CD4-positive, alpha-beta T cell treated with Interferon gamma for 1 hour (primary cell): ENCODE measurements at places on chromosomes 7 and 10.

- no peak for DNase-seq
These were observed 139.0 kb downstream of the MGMT start for GRCh38 chr10:129605986-129606518.

DNA sequence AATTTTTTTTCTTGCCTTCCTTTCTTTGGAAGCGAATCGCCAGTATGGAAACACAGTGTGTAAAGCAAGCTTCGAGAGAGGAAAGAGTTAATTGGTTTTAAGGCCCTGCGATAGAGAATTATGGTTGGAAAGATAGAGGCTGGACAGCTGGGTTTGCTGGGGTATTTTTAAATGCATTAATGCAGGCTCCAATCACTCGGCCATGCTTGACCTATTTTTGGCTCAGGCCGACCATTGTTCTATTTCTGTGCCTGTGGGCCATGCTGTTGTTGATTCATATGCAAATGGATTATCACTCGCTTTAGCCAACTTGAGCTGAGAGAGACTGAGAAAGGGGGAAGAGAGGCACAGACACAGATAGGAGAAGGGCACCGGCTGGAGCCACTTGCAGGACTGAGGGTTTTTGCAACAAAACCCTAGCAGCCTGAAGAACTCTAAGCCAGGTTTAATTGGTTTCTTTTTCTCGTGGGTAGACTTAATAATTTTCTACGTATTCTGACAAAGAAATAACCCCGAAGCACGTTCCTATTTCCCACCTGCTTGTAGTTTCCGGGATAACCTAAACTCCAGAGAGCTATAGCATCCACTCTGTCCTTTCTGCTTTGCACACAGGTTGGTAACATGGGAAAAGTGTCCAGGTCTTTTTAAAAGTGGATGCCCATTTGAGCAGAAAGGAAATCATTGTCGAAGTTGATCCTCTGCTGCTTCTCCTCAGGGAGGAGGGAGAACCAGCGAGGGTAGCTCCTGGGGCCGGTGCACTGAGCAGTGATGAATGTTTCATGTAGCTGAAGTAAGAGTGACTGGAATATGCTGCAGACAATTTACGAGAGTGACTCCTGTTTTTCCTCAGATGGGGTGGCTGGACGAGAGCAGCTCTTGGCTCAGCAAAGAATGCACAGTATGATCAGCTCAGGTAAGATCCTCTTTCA lies at the start of gene HDAC9:
TSS of gene HDAC9 (plus strand) at position 338 of the 929 bp plus-strand sequence. CDS start at position 892, 554 bp downstream.
- DNase-seq = peak; percentile 33

- no peak for DNase-seq
These were observed 152.2 kb downstream of the CRPPA start for GRCh38 chr7:16268821-16269768.

DNA sequence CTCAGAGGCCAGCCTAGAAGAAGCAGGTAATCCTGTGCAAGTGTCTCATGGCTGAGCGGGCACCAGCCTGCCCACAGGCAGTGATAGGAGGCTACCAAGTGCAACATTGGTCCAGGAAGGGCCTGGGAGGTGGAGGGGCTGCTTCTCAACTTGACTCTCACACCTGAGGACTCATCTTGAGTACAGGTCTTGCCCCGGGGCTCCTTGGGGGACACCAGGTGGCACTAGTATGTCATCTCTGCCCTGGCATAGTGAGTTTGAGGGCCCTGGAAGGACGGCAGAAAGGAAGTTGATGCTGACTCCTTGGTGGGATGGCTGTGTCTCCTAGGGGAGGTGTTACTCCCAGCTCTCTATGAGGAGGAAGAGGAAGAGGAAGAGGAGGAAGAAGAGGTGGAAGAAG lies 2.3 kb downstream of the CCDC136 start:
- DNase-seq = peak; percentile 4

DNA sequence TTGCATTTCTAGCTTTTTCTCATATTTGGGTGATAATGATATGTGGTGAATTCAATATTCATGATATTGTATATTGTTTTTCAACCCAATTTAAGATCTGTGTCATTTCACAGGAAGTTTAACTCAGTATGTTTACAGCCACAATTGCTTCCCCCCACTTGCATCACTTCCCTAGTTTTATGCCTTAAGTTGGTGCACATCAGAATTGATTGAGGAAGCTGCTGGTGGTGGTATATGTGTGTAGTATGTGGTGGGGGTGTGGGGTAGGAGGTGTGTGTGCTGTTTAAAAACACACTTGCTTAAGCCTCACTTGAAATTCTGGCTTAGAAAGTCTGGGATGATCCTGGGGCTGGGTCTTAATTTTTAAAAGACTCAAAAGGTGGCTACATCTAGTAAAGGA lies 245.1 kb upstream of the AOAH start:
- DNase-seq = peak; percentile 25

GRCh38 chr10:90321132-90321816 lies 536.6 kb downstream of the HTR7 start:
- no peak for DNase-seq

- DNase-seq = peak; percentile 29
These were observed 20.0 kb downstream of the RBM17 start for GRCh38 chr10:6108631-6109443.

DNA sequence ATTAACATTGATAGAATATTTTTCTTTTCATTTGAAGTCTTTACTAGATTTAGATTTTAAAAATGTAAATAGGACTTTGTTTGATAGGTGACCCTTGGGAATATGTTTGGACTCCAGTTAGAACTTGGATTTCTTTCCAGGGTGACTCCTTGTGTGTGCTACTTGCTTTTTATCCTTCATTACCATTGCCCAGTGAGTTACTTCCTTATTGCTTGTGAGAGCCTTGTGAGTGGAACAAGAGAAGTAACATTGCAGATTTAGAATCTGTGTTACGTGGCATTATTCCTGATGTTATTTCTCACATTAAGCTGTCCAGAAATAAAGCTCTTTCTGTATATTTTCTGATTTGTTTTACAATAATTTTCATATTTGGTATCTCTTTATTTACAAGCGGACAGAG lies 128.0 kb upstream of the LRGUK start:
- DNase-seq = no peak

- no peak for DNase-seq
These were observed 78.3 kb upstream of the LRRC17 start for GRCh38 chr7:102834466-102834865.

- no peak for DNase-seq
These were observed 156.5 kb upstream of the HDAC9 start for GRCh38 chr7:18338910-18339523.

- DNase-seq = no peak
These were observed 391.5 kb upstream of the MGMT start for GRCh38 chr10:129075508-129075907.

DNA sequence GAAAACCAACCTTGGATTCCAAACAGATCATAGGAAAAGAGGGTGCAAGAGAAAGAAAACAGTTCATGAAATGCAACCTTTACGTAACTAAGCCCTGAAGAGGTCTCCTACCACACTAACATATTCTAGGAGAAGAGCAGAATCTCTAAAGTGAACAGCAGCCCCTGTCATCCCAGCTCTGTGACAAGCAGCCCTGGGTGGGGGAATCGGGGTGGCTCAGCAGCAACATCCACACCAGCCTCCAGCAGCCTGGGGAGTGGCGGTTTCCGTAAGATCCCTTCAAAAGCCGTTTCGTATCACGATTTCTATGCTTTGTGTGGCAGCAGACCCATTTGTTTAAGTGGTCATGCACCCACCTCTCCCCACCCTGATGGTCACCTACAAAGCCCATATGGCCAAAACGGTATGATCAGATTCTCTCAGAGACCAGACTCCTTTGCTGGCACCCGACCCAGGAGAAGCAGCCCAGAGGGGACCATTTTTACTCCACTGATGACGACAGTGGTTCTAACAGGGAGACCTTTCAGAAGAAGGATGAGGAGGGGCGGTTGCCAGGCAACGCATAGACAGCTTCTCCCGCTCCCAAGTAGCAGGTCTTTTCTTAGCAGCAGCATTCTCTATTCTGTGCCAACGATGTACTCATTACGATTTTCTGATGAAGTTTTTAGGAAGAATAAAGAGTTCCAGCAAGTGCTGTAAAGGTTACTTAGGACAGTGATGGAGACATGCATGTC lies 300.6 kb downstream of the DNAJB6 start:
- no peak for DNase-seq
